ENCODE measurements at places on chromosomes 6 and 20. TPM values are rescaled to one million over a fixed set of nuclear protein-coding genes. Genes with fewer than 3 reads are reported as not detected.

- H3K4me1 ChIP-seq: no peaks in the 10 kb centered on the region
- H3K27ac ChIP-seq: peak overlapping the region; percentile 83
- H3K27me3 ChIP-seq: no peaks in the 10 kb centered on the region
- H3K4me3 ChIP-seq: no peak overlapping the region
- DNase-seq: peak; percentile 95
Measured at GRCh38 chr6:169070506-169071176, 183.0 kb downstream of the THBS2 start.

GRCh38 chr6:142349215-142349823, 47.5 kb downstream of the ADGRG6 start:
- H3K4me3 ChIP-seq: no peak overlapping the region
- no peaks in the 10 kb centered on the region for H3K4me1 ChIP-seq
- H3K27me3 ChIP-seq: no peaks in the 10 kb centered on the region
- DNase-seq: no peak

Gene SMIM26
- 51.5 TPM for total RNA-seq

- no peaks in the 10 kb centered on the region for H3K4me1 ChIP-seq
- H3K27ac ChIP-seq: no peak overlapping the region
- H3K36me3 ChIP-seq: no peaks in the 10 kb centered on the region
- DNase-seq: no peak
- H3K27me3 ChIP-seq: no peaks in the 10 kb centered on the region
Measured at GRCh38 chr6:112910256-112910655, 563.1 kb downstream of the RFPL4B start.

DNA sequence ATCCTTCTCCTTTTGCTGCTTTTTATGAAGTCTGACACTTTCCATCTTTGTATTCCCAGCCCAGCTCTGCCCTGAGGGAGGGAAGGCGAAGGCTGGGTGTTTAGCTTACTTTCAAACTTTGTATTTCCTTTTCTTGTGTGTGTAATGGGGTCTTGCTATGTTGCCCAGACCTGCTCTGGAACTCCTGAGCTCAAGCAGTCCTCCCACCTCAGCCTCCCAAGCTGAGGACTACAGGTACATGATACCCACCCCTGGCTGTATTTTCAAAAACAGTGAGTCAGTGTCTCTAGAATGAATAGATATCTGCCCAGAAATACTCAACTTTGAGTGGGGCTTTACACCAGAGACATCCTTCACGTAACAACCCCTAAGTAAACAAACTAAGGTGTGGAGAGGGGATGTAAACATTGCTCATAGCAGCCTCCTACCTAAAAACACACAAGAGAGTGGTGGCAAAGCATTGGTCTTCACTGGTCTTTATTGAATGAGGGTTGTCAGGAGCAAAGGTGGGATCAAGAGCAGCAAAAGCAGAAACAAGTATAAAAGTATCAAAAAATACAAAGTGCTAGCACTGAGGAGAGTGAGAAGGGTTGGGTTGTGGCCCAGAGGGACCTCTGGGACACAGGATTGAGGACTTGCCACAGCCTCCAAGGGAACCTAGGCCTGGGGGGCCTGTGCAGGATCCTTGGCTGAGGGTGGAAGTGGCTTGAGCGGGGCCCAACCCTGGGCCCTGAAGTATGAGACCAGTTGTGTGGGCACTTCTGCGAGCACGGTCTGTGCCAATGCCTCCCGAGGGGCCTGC, 10.2 kb downstream of the SPAG4 start:
- DNase-seq: no peak
- peaks cover 13% of the 10 kb centered on the region for H3K36me3 ChIP-seq
- H3K27me3 ChIP-seq: no peaks in the 10 kb centered on the region
- no peak overlapping the region for H3K27ac ChIP-seq

Gene UNC5CL
- 0.75 TPM for total RNA-seq

- no peaks in the 10 kb centered on the region for H3K36me3 ChIP-seq
- no peak overlapping the region for H3K27ac ChIP-seq
- no peak for DNase-seq
- H3K27me3 ChIP-seq: no peaks in the 10 kb centered on the region
- H3K4me1 ChIP-seq: no peaks in the 10 kb centered on the region
Measured at GRCh38 chr20:52684176-52684575, 288.0 kb upstream of the TSHZ2 start.

DNA sequence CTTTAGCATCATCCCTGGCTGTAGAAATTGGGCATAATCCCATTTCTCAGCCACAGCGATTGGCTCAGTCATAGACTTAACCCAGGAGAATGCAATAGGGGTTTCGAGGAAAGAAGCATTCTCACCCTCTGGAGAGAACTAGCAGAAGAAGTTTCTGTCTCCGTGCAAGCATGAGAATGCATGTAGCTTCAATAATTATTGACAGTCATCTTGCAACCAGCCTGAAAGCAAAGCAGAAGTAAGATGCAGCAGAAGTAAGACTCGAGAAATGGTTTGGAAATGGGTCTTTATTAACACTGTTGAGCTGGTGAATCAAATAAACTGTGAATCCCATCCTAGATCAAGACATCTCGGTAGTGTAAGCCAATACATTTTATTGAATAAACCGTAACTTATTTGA, 828.8 kb upstream of the GJE1 start:
- no peak for DNase-seq
- H3K4me1 ChIP-seq: no peaks in the 10 kb centered on the region
- H3K36me3 ChIP-seq: no peaks in the 10 kb centered on the region
- H3K27me3 ChIP-seq: no peaks in the 10 kb centered on the region
- H3K4me3 ChIP-seq: no peak overlapping the region

DNA sequence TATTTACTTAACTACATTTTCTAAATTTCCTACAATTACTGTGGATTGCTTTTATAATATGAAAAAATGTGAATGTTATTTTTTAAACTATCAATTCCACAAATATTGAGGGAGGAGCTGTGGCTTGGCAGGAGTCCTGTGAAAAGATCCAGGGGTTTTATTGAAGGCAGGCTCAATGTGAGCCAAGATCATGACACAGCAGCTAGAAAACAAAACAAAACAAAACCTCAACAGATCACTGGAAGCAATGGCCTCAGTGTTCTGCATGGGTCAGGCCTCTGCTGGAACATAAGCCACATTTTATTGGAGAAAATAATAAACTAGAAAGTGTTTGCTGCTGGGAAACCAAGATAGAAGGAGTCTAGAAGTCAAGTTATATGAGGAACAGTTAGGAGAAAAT, 19.4 kb upstream of the RCAN2 start:
- no peak overlapping the region for H3K4me3 ChIP-seq
- H3K27me3 ChIP-seq: no peaks in the 10 kb centered on the region
- DNase-seq: peak; percentile 69

GRCh38 chr6:44524476-44525227, 137.1 kb downstream of the CDC5L start:
- H3K36me3 ChIP-seq: no peaks in the 10 kb centered on the region
- no peaks in the 10 kb centered on the region for H3K27me3 ChIP-seq
- H3K27ac ChIP-seq: no peak overlapping the region
- H3K4me1 ChIP-seq: no peaks in the 10 kb centered on the region
- H3K4me3 ChIP-seq: no peak overlapping the region

- no peaks in the 10 kb centered on the region for H3K4me1 ChIP-seq
- DNase-seq: no peak
- H3K27ac ChIP-seq: no peak overlapping the region
- H3K4me3 ChIP-seq: no peak overlapping the region
Measured at GRCh38 chr6:29663300-29664042, 6.6 kb downstream of the MOG start.

DNA sequence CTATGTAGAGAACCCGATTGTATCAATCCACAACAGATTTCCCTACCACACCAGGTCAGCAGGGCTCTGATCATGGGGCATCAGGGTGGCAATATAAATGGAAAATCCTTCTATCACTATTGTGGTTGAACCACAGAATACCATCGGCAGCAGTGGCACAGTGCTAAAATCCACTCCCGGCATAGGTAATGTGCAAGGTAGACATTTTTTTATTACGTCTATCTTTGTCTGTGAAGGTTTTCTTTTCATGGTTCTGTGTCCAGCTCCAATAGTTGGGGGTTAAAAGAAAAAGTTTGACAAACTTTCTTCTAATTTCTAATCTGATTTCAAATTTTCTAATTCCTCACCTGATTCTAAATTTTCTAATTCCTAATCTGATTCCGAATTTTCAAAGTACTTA, 302.7 kb upstream of the PREP start:
- H3K27me3 ChIP-seq: no peaks in the 10 kb centered on the region
- no peak overlapping the region for H3K27ac ChIP-seq
- no peak for DNase-seq
- H3K36me3 ChIP-seq: no peaks in the 10 kb centered on the region
- no peaks in the 10 kb centered on the region for H3K4me1 ChIP-seq
- no peak overlapping the region for H3K4me3 ChIP-seq

DNA sequence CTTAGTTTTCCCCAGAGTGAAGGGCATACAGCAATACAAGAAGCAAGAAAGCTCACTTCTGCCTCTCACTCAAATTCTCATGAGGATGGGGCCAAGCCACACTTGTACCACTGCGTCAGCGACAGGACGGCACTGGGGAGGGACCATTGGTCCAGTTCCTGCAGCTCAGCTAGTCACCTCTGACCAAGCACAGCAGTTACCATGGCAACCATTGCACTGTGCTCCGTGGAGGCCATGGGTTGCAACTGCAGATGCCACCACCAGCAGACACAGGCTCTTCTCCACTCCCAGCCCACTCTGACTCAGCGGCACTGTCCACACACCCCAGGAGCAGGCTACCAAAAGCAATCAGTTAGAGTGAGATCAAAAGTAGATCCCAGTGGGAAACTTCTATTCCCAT, 441.1 kb upstream of the ARID1B start:
- H3K4me3 ChIP-seq: no peak overlapping the region
- no peak for DNase-seq
- H3K27ac ChIP-seq: no peak overlapping the region
- no peaks in the 10 kb centered on the region for H3K36me3 ChIP-seq
- no peaks in the 10 kb centered on the region for H3K4me1 ChIP-seq

DNA sequence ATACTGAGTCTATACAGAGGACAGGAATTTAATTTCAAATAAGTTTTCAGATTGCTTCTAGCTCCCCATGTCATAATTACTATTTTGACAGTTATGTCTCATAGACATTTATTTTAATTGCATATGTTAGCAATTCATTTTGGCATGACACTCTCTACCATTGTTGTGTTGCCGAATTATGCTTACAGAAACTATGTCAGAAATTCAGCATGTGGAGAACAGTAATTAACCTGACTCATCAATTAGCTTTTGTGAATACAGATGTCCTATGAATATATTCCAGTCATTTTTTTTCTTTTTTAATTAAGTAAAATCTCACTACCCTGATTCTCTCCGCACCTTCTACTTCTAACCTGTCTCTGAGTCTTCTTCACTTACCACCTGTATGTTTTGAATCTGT, 105.1 kb downstream of the NKAIN2 start:
- H3K4me1 ChIP-seq: no peaks in the 10 kb centered on the region
- no peak overlapping the region for H3K27ac ChIP-seq
- H3K4me3 ChIP-seq: no peak overlapping the region
- no peaks in the 10 kb centered on the region for H3K36me3 ChIP-seq

DNA sequence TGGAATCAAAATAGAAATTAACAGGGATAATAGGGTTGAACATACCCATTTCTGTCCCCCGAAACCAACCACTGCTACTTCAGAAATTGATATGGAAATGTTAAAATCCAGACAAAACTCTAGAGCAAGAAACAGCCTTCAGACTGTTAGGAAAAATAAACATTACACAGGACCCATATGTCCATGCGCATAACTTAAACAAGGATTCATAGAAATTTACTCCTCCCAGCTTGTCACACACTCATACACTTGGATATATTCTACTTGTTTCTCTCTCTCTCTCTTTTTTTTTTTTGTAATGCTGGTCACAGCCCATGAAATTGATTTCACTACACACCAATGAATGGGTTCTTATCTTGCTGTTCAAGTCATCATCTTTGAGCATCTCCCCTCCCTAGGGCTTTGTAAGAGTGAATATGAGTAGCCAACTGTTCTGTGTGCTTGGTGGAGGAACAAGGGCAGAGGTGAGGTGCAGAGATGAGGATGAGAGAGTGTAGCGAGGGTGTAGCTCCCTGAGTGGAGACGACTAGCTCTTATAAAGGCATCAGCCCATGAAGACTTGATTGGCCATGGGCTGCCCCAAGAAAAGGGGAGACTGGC, 61.8 kb upstream of the MLN start:
- no peak for DNase-seq
- no peak overlapping the region for H3K4me3 ChIP-seq
- H3K27me3 ChIP-seq: no peaks in the 10 kb centered on the region

DNA sequence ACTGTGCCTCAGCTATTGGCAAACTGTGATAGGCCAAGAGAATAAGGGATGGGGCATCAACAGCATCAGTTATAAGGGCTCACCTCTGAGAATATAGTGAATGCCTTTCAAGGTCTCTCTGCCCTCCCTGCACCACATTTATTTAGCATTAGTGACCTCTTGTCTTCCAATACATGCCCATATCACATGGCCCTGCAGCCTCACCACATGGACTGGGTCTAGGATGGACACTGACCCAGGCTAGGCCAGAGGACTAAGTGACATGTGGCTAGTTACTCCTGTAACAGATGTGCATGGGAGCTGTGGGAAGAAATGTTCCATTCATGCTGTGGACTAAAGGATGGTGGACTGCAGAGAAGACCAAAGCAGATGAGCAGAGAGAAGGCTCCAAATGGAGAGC, 3.2 kb upstream of the BTN2A2 start:
- H3K4me3 ChIP-seq: no peak overlapping the region
- no peaks in the 10 kb centered on the region for H3K36me3 ChIP-seq
- DNase-seq: no peak
- H3K27ac ChIP-seq: no peak overlapping the region
- H3K27me3 ChIP-seq: no peaks in the 10 kb centered on the region

Gene SASH1
- 120 TPM for total RNA-seq

DNA sequence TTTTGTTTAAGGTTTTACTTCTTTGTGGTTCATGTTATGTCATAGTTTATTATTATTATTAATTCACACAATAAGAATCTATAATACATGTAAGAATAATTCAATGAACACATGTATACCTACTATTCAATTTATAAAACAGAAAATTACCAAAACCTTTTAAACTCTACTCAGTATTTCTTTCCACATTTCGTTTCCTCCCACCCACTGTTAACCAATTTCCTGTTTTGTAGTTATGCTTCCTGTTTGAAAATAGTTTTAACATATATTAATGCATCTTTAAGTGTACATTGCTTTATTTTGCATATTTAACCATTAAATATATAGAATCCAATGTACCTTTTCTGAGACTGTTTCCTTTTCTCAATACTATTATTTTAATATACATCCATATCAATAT, 397.9 kb upstream of the SPTLC3 start:
- no peak overlapping the region for H3K4me3 ChIP-seq
- H3K36me3 ChIP-seq: no peaks in the 10 kb centered on the region
- DNase-seq: no peak
- no peaks in the 10 kb centered on the region for H3K27me3 ChIP-seq

Gene FBXL4
- 23.5 TPM for total RNA-seq

GRCh38 chr20:36202891-36203338, 33.4 kb upstream of the AAR2 start:
- no peak overlapping the region for H3K4me3 ChIP-seq
- H3K27me3 ChIP-seq: no peaks in the 10 kb centered on the region
- H3K4me1 ChIP-seq: no peaks in the 10 kb centered on the region

All from aorta (tissue), 5 donors.